ENCODE measurements at places on chromosomes 16 and 17.
A peak's percentile ranks its signal among the peaks of the same experiment; 100 is the strongest.

GRCh38 chr17:78777881-78778280 is 4.2 kb downstream of the CYTH1 start:
- no peak for DNase-seq

DNA sequence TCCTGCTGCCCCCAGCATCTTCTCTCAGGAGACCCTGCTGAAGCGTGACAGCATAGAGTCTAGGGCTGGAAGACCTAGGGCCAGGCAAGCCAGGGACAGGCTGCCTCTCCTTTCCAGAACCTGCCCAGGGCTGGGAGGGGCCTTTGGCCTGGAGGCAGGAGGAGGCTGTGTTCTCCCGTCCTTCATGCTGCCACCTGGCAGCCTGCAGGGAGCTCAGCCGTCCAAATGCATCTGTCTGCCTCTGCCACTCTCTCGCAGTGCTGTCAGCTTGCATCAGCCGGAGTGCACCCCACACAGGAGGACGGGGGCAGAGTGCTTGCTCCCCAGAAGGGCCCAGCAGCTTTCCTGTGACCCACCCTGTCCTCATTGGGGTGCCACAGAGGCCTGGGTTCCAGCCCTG is 31.3 kb downstream of the ARHGAP23 start:
- no peak for DNase-seq

DNA sequence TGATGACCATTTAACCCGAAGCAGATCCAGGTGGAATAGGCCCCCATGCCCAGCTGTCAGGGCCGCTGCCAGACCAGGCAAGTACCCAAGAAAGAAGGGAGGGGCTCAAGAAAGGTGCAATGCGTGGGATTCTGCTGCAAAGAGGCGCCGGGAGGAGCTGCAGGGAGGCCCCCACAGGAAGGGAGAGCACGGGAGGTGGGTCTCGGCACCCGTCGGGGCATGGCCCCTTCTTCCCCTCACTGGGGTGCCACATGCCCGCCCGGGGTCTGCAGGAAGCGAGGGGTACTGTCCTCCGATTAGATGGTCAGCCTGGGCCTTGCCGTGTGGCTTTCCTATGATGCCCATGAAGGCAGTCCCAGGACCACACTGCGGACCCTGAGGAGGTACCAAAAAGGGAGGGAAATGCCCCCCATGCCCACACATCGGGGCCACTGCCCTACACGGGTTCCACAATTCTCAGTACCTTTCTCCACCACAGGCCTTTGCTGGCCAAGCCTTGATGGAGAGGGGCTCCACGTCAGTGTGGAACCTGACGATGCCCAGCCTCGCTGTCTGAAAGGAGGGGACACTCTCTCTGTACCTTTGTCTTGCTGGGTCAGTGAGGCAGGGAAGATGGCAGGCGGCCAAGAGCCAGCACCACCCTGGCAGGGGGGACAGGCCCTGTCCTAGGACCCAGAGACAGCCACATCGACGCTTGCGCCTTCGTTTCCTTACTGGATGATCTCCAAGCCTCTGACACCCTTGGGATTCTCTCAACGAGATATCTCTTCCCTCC is 45.5 kb upstream of the DNAH17 start:
- no peak for DNase-seq

- DNase-seq, result no peak
Measured at GRCh38 chr16:83842291-83842690, 34.5 kb downstream of the HSBP1 start.

GRCh38 chr16:47700857-47701587 is 239.9 kb downstream of the PHKB start:
- DNase-seq, result no peak

- no peak for DNase-seq
Measured at GRCh38 chr16:86117756-86118155, 218.8 kb downstream of the IRF8 start.

DNA sequence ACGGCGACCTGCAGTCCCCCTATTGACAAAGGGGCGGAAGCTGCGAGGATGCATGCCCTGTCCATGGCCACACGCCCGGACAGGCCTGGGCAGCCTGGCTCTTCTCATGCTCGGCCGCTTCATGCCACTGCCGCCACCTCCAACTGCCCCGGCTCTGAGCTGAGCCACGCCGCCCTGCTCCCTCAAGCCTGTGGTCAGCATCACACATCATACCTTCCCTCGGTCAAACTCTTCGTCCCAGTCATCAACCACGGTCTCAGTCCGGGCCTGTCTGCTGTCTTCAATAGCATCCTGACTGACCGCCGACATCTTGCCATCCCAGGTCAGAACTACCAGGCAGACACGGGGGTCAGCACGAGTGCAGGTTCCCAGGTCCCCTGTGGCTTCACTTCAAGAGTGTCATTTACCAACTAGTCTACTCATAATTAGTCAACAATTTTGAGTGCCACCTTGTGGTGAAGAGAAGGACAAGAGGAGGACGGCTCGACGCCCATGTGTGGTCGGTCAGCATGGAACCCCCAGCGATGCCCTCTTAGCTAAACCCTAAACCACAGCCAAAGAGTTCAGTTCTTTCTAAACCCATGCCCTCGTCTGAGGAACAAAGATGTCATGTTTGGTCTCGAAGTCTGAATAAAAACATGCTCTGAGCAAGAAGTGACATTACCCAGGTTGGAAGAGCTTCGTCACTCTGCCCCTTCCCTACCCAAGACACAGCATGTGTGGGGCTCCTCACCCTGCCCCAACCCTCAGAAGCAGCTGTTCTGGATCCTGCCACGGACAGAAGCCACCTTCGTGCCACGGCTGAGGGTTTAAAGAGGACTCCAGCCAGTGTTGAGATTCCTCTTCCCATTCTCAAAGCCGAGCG is 16.9 kb upstream of the CYTH1 start:
- DNase-seq, result no peak

DNA sequence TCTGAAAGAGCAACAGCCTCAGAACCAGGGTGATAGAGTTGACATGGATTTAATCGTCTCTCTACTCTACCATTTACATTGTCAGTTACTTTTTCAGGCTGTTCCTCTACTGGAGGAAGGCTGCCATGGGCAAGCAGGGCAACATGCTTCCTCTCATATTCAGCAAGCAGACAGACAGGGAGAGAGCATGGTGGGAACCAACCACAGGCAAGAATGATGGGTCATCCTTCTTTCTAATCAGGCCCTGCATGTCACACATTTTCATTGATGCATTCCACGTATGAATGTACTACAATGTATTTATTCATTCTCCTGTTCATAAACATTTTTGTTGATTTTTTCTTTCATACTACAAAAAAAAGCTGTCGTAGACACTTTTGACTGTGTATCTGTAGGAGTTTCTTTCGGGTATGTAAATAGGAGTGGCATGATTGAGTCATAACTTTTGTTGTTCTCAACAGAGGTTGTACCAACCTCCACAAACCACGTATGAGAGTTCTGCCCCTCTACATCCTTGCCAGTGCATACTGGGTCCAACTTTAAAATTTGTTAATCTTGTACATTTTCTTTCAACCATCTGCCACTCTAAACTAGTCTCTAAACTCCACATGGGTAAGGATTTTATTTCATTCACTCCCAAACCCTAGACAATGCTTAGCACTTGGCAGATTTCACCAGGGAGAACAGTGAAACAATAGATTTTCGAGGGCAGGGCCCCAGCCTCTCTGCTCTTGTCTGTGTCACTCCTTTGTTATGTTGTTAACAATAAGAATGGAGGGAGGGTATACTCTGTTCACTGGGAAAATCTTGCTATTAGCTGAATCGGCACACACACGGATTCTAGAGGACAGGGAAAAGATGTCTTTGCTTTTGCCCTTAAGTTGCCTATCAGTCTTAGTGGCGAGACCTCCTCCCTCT is 58.7 kb downstream of the CMC2 start:
- no peak for DNase-seq

GRCh38 chr16:64088838-64089237 is 1033.0 kb downstream of the CDH11 start:
- no peak for DNase-seq

DNA sequence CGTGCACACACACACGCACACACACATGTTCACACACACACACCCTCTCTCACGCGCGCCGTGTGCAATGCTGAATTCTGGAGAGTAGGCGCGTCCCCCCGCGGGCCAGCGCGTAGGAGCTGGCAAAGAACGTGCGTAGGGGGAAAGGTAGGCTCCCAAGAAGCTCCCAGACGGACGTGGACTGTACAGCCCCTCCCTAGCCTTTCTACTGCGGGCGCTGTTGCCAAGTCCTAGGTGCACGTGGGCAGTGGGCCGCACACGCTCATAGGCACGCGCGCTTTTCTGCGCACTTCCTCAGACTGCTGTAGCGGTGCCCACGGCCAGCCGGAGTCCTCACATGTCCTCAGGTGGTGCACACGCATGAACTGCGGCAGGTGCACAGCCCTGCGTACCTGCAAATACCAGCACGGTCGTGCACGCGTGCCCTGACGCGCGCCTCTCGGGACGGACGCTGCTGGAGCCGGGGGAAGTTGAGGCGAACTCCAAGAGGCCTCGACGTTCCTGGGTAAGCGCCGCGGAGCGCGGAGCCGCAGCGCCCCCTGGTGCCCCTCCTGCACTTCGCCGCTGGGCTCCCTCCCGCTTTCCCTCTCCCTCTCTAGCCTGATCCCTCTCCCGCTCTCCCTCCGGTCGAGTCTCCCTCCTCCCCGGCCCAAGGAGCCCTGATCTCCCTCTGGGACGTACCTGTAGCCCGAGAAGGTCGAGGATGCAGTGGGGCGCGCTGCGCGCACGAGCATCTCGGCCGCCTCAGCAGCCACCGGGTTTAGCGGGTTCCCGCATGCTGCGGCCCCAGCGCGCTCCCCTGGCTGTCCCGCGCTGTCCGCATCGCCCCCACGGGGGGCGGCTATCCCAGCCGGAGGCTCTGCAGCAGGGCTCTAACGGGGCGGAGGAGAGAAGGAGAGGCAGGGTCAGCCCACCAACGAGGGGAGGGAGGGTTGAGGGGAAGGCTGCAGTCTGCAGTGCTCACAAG is 749 bp downstream of the GRIN2A start:
- no peak for DNase-seq

DNA sequence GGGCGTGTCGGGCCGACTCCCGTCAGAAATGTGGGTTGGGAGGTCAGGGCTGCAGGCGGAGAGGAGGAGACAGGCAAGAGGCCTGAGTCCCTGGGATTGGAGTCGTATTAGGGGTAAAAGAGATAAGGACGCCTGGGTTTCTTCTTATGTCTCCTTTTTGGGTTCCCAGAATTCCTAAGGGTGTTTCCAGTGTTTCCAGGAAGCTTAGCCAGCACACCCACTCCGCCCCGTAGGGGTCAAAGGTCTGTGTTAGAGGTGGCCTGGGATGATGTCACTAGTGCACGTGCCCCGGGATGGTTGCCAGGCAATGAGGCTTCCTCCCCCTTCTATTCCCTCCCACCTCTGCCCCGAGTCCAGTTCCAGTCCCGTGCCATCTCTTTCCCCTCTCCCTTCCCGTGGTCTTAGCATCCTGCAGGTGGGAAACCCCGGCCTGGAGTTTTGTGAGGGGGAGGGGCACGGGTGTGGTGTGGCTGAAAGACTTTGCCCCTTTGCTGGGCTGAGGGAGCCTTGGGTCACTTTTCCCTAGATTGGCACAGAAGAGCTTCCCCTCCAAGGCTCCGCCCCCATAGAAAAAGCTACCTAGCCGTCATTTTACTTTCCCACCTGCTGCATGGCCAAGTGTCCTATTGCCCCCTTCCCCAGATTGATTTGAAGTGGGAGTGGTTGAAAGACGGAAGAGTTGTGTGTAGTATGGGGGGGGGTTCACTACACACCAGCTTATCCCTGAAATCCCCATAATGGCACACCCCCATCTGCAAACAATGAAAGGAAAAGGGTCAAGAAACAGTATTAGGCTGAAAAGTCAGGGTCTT is 2.8 kb downstream of the KDM6B start:
- DNase-seq, result peak; percentile 91

- no peak for DNase-seq
Measured at GRCh38 chr16:77696149-77696548, 26.2 kb upstream of the NUDT7 start.

GRCh38 chr17:42107597-42108576 is 4.6 kb downstream of the DHX58 start:
- DNase-seq, result no peak

DNA sequence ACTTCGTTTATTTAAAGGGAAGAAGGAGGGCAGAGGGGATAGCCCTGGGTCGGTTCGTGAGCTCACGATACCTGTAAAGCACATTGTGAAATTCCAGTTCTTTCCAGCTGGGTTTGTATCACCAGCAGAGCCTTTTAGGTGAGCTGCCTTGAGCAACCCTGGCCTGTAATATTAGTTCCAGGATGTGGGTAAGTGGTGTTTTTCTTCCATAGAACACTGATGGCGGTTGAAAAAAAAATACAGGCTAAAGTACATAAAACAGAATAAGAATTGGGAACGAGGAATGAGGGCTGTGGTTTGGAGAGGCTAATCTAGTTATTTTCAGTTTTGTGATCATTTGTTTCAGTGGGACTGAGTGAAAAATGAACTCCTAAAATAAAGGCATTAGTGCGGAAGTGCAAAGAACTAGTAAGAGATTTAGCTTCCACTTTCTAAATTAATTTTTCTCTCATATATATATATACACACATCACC is 20.6 kb downstream of the HS3ST3B1 start:
- no peak for DNase-seq

DNA sequence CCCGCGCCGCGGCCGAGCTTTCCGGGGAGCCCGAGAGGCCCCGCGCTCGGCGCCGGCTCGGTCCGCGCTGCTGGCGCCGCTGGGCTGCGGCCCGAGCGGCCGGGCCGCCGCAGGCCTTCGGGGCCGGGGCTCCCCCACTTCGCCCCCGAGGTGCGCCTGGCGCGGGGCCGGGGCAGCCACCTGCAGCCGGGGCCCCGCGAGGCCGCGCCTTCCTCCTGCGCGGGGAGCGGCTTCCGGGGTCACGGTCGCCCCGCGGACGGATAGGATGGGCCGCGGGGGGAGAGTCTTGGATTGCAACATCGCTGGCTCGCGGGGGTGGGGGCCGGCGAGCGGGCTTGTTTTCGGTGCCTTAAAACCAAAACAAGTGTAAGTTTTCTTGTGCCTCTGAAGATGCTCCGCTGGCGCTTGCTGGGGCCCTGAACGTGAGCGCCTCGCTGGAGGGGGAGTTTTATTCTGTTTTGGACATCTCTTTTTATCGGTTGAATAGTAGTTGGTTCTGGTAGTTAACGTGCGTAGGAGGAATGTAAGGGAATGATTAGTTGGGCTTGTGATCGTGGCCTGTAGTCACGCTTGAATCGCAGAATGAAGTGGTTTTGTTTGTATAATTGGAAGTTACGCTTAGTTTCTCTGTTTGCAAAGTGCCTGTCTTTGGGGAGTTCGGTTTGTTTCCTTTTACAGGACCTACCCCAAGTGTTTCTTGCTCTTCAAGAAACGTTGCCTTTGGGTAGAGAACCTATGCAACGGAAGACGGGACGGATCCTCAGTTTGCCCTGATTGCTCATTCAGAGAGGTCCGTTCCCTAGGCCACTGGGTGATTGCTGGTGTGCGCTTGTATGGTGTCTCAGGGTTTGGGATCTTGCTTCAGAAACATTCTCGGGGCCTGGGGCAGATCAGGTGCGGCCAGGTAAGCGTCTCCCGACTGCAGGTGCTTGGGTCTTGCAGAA is 724 bp downstream of the UBE2I start:
- no peak for DNase-seq

- DNase-seq, result no peak
Measured at GRCh38 chr17:27554152-27554551, 76.8 kb upstream of the LGALS9 start.
